ENCODE measurements at places on chromosomes 3 and 15.

GRCh38 chr3:99248130-99248529, 346.6 kb upstream of the DCBLD2 start:
- DNase-seq: no peak

DNA sequence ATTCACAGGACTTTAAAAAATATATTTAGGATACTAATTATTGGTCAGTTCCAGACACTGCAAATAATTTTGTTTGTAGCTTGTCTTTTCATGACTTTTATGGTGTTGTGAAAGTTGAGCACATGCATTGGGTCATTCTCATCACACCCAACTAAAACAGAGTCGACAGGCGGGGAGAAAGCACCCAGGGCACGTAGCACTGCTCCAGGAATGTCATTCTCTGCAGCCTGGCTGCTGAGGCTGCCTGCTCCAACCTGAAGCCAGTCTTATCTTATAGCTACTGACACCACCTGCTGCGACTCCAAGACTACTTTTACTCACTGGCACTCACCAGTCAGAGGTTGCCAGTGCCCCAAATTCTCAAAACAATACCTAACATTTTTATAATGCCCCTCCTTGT, 56.9 kb downstream of the ACAD9 start:
- DNase-seq: no peak

- DNase-seq: no peak
These were observed 10.9 kb downstream of the CCR5AS start for GRCh38 chr3:46395766-46396530.

GRCh38 chr3:13110678-13111116, 37.5 kb upstream of the IQSEC1 start:
- DNase-seq: no peak

GRCh38 chr15:48888836-48889235, 10.9 kb downstream of the EID1 start:
- DNase-seq: no peak

- DNase-seq: no peak
These were observed 87.1 kb upstream of the RGMA start for GRCh38 chr15:93176065-93176464.
